ENCODE measurements at places on chromosomes 5 and 9. TPM values are rescaled to one million over a fixed set of nuclear protein-coding genes. Genes with fewer than 3 reads are reported as not detected.

GRCh38 chr9:18438300-18438925 is 35.5 kb upstream of the ADAMTSL1 start:
- peaks cover 4% of the 10 kb centered on the region for H3K27me3 ChIP-seq
- H3K4me3 ChIP-seq = no peak overlapping the region
- H3K27ac ChIP-seq = no peak overlapping the region
- H3K4me1 ChIP-seq = no peaks in the 10 kb centered on the region
- no peaks in the 10 kb centered on the region for H3K36me3 ChIP-seq
- no peak for DNase-seq

- no peaks in the 10 kb centered on the region for H3K4me1 ChIP-seq
- H3K36me3 ChIP-seq = no peaks in the 10 kb centered on the region
- H3K27me3 ChIP-seq = no peaks in the 10 kb centered on the region
- no peak overlapping the region for H3K27ac ChIP-seq
- no peak for DNase-seq
Observed at GRCh38 chr5:1916041-1917001, 33.6 kb upstream of the IRX4 start.

GRCh38 chr5:64532657-64533056 is 26.8 kb downstream of the RGS7BP start:
- no peaks in the 10 kb centered on the region for H3K27me3 ChIP-seq
- H3K4me1 ChIP-seq = no peaks in the 10 kb centered on the region

GRCh38 chr9:34405719-34406118 is 29.0 kb upstream of the MYORG start:
- H3K4me3 ChIP-seq = no peak overlapping the region
- H3K36me3 ChIP-seq = no peaks in the 10 kb centered on the region
- H3K27me3 ChIP-seq = no peaks in the 10 kb centered on the region
- H3K4me1 ChIP-seq = no peaks in the 10 kb centered on the region

DNA sequence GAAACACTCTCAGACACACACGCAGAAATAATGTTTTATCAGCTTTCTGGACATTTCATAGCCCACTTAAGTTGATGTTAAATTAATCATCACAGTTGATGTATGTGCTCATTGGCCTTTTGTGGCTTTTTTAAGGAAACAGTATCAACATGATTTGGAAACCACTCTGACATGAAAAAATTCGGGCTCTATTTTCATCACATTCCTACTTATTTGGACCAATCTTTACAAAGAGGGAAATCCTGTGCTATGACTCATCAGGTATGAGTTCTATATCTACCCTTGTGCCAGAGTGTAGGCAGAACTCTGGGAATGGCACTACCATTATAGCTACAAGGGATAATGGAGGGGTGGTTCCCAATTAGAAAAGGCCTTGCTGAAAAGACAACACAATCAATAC is 388.4 kb upstream of the PTGER4 start:
- H3K36me3 ChIP-seq = no peaks in the 10 kb centered on the region
- H3K27ac ChIP-seq = no peak overlapping the region
- no peak overlapping the region for H3K4me3 ChIP-seq

GRCh38 chr9:137544176-137544760 is 5.9 kb downstream of the PNPLA7 start:
- H3K27me3 ChIP-seq = no peaks in the 10 kb centered on the region

DNA sequence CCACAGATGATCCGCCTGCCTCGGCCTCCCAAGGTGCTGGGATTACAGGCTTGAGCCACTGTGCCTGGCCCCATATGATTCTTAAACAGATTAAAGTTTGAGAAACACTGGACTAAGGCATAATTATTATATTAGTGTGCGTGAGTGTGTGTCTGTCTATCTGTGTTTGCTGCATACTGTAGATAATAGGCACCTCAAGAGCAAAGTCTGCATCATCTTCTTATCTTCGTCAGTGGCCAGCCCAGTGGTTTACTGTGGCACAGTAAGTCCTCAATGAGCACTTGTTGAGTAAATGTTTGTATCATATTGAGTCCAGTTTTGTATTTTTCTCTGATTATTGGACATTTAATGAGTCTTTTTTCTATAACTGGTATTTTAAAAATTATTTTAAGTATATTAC is 81.7 kb downstream of the ITGA1 start:
- H3K4me3 ChIP-seq = no peak overlapping the region
- no peak overlapping the region for H3K27ac ChIP-seq
- DNase-seq = no peak
- no peaks in the 10 kb centered on the region for H3K4me1 ChIP-seq

GRCh38 chr9:112380102-112380824 is at the start of gene HSDL2:
Gene HSDL2, plus strand, starts transcription at chr9:112380108. Its CDS starts 56 bp downstream, at chr9:112380164.
- no peak for DNase-seq
- H3K4me3 ChIP-seq = peak within 1 kb of the TSS; percentile 99
- no peaks in the 10 kb centered on the region for H3K27me3 ChIP-seq
- no peaks in the 10 kb centered on the region for H3K36me3 ChIP-seq

Gene PCDHB4
- total RNA-seq = not detected

Gene IL5
- not detected for total RNA-seq

Gene OR1Q1
- total RNA-seq = 0.72 TPM

Gene OGN
- 0.86 TPM for total RNA-seq

Gene NUTM2F
- total RNA-seq = not detected
